Ovary (tissue), 10 donors: ENCODE measurements at places on chromosomes 12 and 14.

DNA sequence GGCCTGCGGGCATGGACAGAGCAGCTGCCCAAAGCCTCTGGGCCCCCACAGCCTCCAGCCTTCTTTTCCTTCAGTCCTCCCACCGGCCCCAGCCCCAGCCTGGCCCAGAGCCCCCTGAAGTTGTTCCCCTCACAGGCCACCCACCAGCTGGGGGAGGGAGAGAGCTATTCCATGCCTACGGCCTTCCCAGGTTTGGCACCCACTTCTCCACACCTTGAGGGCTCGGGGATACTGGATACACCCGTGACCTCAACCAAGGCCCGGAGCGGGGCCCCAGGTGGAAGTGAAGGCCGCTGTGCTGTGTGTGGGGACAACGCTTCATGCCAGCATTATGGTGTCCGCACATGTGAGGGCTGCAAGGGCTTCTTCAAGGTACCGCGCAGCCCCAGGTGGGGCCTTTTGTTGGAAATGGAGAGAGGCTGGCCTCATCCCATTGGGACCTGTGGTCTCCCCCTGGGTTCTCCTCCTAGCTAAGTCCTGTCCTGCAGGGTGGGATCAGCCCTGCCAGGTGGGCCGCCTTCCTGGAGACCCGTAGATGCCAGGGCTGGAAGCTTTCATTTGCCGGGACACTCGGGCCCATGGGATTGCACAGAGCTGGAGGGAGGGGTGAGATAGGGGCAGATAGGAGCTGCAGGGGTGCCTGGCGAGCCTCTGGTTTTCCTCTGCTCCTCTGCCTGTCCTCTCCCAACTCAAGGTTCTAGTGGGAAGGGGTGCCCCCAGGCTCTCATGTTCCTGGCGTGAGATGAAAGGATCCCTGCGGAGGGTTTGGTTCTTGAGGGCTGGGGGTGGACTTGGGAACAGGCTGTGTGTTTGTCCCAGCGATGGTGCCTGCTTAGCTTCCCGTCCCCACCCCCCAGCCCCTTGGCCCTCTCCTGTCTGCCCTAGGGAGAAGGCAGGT is 3.8 kb downstream of the NR4A1 start:
- DNase-seq, result no peak

- DNase-seq, result no peak
Observed at GRCh38 chr14:57875985-57876384, 10.1 kb upstream of the SLC35F4 start.

DNA sequence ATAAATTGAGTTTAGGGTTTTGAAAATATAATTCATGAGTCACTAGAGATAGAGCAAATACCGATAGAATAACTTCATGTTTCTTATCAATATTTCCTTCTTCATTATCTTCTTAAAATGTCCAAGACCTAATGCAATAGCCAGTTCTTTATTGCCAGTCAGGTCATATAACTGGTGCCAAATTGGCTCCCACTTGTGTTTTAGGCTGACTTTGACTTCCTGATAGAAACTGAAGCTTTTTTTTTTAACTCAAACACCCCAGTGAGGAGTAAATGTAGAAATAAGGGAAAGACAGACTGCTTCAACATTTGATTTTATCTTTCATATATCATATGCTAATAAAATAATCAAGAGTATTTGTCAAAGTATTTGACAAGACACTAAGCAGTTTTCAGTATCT is 80.7 kb downstream of the ARMH4 start:
- no peak for DNase-seq

DNA sequence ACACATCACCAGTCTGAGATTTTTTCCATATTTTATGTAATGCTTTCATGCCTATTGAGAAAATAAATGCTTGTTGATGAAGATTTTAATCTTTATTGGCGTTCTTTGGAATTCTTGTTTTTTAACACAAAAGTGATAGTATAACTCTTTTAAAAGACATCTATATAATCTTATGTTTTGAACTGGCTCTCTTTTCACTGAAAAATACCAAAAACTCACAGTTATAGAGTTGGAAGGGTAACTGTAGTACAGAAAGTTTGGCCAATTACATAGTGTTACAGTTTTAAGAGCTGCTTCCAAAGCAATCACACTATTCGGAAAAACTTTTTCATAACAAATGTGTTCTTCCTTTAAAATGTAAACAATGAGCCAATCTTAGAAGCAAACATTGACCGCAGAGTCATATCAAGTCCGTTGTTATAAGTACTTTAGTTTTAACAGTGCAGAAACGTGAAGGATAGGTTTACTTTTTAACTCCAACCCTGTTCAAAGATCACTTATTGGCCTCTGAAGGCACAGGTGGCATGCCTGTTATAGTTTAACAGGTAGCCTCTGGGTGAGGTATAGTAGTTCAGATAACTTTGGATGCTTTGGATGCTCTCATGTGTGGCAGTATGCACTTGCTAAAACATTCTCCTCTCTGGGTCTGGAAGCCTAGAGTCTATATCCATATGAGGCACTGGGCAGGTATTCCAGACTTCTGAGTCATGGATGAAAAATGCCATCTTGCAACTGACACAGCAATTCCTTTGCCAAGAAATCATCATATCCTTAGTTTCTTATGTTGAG is 12.1 kb upstream of the NTN4 start:
- DNase-seq, result no peak

DNA sequence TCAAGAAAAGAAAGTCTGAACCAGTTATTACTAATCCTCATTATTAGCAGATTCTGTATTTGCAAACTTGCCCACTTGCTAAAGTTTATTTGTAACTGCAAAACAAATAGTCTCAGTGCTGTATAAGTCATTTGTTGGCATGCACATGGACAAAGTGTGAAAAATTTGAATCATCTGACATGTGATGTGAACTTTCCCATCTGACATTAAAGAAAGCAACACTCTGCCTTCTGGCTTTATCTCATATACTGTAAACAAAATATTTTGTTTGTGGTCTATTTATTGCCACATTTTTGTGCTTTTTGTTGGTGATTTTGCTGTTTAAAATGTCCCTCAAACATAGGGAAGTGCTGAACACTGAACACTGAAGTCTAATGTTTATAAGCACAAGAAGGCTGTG is 513.8 kb downstream of the RPL10L start:
- no peak for DNase-seq

- no peak for DNase-seq
Observed at GRCh38 chr12:98901189-98901588, 256.1 kb downstream of the APAF1 start.

GRCh38 chr14:32697704-32698103 is 241.0 kb upstream of the NPAS3 start:
- no peak for DNase-seq

DNA sequence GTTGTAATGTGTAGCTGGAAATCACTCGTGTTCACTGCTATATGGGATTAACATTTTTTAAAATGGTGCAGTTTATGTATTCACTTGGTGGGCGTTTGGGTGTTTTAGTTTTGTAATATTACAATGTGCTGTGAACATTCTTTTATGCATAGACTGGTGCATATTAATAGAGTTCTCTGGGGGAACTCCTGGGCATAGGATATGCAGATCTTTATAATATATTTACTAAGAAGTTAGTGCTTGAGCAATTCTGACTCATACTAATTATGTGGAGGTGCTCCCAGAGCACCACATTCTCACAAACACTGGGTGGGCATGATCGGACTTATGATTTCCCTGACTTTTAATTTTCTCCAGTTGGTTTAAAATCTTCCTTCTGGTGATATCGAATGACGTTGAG is 342.3 kb downstream of the PDZRN4 start:
- DNase-seq, result no peak

GRCh38 chr14:35416108-35416750 is 11.7 kb upstream of the NFKBIA start:
- DNase-seq, result no peak

DNA sequence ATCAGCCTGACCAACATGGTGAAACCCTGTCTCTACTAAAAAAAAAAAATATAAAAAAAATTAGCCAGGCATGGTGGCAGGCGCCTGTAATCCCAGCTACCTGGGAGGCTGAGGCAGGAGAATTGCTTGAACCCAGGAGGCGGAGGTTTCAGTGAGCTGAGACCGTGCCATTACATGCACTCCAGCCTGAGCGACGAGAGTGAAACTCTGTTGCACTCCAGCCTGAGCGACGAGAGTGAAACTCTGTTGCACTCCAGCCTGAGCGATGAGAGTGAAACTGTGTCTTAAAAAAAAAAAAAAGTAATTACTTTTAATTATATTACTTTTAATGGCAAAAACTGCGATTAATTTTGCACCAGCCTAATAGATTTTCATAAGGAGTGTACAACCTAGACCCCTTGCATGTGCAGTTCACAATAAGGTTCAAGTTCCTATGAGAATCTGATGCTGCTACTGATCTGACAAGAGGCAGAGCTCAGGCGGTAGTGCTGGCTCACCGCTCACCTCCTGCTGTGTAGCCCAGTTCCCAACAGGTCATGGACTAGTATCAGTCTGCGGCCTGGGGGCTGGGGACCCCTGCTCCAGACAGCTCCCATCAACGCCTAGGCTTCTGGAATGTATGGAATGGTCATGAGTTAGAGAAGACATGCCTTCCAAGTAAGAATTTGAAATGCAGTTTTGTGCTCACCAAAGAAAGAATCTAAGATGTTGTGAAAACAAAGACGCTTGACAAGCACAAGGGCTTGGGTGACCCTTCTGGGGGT is 10.1 kb downstream of the LTB4R start:
- no peak for DNase-seq

DNA sequence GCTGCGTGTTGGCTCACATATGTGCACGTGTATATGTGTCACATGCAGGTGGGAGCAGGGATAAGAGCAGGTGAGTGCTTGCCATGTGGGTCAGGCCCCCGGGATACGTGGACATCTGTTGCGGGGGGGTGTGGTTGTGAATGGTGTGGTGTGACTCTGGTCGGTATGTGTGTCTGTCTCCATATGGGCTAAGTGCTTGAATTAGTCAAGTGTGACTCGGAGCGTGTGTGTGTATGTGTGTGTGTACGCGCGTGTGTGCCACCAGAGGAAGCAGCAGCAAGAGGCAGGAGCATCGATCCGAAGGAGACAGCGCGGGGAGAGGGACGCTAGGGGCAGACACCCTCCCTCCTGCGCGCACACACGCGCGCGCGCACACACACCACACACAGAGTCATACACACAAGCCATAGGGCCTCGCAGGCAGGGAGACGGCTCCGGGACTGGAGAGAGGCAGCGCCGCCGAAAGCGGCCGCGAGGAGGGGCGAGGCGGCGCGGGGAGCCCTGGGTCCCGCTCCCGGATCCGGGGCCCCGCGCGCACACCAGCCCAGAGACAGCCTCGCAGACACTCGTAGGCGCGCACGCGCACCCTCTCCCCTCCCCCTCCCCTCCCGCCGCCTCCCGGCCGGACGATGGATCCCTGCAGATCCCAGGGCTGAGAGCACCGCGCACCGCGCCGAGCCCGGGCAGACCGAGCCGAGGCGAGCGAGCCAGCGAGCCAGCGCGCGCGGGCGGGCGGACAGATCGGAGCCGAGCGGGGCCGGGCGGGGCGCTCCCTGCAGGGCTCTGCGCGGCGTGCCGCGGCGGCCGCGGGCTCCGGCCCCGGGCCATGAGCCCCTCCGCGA is at the start of gene ASIC1:
ASIC1 (plus strand) TSS at position 597 of the 842 bp plus-strand sequence. CDS start 1,171 bp downstream, outside the sequence.
- peak; percentile 79 for DNase-seq

DNA sequence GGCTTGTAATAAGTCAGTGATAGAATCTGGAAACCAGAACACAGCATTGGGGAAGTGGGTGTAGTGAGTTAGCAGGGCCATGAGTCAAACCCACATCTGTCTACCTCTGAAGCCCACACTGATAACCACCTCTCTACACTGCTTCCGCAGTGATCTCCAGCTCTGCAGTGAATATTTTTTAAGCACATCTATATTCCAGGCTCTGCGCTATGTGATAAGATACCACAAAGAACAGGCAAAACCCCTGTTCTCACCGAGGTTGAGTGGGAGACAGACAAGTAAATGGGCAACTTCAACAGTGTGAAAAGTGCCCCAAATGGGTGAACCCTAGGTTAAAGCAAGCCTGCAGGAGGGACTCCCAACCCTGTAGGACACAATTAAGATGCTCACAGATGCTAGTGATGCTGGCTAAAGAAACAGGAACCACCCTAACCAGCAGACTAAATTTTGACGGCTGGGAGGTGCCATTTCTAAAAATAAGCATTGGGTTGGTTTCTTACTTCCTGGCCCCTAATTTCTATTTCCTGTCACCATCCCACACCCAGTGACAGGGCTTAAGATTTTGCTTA is 375.0 kb downstream of the DPF3 start:
- DNase-seq, result no peak

DNA sequence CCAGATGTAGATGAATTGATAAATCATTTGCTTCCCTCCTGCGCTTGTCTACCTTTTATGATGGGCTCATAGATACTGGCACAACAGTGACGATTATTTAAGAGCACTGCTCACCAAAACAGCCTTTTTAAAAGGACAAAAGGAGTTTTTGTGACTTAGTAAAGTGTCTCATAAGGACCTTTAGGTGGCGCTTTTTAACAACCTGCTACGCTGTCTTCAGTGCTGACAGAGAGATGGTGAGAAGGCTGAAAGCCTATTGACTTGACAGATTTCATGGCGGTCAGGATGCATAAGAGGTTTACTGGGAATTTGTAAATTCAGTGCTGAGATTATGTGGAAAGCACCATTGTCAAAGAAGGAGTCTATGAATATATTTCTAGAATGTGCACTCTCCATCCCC is 87.6 kb downstream of the SLC15A5 start:
- DNase-seq, result no peak

DNA sequence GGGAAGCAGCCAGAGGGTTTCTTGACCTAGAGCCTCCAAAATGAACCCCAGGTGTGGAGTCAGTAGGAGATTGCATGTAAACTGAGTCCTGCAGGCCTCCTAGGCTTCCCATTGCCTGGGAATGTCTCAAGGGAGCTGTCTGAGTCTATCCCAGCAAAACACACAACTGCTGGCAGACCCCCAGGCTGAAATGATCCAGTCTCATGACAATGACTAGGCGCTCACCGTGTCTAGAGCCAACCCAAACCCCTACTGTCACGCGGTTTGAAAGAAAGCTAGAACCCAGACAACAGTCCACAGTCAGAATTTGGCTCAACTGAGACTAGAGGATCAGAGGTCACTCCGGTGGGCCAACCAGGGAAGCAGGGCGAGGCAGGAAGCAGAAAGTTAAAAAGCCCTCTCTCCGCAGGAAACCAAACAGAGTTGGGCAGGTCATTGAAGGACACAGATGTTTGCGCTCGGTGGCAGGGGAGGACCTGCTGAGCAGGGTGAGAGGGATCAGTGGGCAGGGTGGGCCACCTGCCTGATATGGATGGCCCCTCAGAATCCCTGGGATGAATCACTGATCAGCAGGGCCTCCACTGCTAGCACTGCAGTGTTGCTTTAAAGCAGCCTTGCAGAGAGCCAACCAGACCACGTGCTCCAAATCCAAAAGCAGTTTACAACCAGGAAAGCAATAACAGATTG is 23.8 kb downstream of the ACTN1 start:
- DNase-seq, result no peak

- no peak for DNase-seq
Observed at GRCh38 chr14:34796902-34797301, 78.3 kb downstream of the BAZ1A start.

- no peak for DNase-seq
Observed at GRCh38 chr12:3772380-3772779, 19.5 kb upstream of the CRACR2A start.

DNA sequence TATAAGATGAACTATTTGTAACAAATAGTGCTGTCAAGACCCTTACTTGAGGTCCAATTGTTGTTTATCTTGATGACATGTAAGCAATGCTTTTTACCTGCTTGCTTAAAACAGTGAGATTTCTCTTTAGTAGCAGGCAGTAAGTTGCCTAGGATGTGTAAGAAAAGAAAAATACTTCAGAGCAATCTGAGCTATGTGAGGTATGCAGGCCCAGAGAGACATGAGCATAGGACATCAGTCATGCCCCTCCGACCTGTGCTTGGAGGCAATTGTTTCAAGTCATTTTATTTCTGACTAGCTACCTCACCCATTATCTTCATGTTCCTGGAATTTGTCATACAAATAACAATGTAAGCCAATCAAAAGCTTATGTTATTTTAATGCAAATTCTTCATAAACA is 930.6 kb upstream of the FBXO33 start:
- no peak for DNase-seq
